Activated CD8-positive, alpha-beta memory T cell treated with anti-CD3 and anti-CD28 coated beads for 1 hour (primary cell): ENCODE measurements at places on chromosomes 3 and 15.

DNA sequence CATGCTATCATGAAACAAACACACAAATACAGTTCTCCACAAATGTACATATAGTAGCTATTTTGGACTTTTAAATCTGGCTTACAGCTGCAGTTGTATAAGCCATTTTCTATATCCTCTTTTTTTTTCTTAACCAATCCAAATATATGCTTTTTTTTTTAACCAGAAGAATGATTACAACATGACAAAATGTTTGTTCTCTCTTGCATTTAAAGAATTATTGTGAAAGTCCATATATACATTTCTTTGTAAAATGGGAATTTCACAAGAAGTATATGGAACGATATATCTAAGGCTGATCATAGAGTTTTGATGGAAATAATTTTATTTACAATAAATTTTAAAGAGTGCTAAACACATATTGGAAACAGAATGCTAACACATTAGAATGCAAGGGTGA, 95.6 kb downstream of the CD200R1L start:
- no peak for DNase-seq

GRCh38 chr15:69555080-69555479, 102.5 kb downstream of the RPLP1 start:
- no peak for DNase-seq

DNA sequence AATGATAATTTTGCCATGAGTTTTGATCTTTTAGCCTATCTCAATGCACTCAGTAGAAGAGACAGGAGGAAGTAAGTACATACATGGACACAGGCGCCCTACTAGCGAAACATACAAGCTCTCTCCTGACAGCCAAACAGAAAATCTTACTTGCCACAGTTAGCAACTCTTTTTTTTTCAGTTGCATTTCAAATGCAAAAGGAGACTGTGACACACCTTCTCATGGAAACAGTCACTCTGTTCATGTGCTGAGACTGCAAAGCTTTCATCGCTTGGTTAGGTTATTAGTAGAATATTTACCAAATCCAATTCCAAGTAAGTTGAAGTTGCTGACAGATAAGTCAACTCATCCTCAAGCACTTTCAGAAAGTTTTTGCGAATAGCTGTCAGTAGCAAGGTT, 223.3 kb downstream of the FOXP1 start:
- DNase-seq: no peak

- no peak for DNase-seq
Measured at GRCh38 chr3:135262441-135262840, 467.4 kb downstream of the EPHB1 start.

- no peak for DNase-seq
Measured at GRCh38 chr3:135018149-135018923, 223.3 kb downstream of the EPHB1 start.

DNA sequence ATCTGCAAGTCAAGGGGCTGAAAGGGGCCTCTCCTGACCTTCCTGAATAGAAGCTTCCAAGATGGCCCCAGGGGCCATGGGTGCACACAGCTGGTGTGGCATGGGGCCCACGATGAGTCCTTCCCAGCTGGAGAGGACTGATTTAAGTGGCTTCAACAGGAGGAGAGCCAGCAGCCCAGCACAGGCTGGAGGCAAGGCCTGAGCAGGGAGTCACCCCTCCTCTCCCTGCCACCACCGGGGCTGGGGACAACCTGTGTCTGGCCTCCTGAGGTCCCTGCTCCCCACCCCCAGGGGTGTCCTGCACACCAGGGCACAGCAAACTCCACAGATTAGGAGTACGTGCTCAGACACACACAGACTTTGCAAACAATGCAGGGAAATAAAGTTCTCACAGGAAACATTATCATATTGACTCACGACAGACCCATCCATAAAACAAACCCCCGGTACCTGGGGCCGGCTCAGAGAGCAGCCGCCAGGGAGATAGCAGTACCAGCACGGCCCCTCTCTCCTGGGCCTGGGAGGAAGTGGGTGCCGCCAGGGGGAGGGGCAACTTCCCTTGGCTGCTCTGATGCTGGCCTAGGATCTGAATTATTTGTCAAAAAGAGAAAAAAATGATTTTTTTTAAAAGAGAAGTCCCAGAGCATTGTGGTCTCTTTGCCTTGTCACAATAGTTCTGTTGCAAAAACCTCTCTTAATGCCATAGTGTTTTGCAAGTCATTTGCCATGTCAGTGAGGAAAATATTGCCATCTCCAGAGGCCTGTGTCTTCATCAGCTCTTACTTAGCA, 21.9 kb upstream of the TSEN2 start:
- DNase-seq: peak; percentile 3

- DNase-seq: no peak
Measured at GRCh38 chr15:50128266-50128665, 9.2 kb upstream of the ATP8B4 start.

DNA sequence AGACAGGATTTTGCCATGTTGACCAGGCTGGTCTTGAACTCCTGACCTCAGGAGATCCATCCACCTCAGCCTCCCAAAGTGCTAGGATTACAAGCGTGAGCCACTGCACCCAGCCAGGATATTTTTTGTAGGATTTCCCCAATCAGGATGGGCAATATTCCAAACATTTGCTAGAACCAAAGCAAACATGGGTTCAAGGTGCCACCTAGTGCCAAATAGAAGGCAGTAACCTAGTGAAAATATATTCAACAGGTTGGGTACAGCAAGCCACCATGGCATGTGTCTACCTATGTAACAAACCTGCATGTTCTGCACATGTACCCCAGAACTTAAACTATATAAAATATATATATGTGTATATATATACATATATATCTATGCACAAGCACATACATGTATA, 185.9 kb upstream of the CADM2 start:
- DNase-seq: no peak

DNA sequence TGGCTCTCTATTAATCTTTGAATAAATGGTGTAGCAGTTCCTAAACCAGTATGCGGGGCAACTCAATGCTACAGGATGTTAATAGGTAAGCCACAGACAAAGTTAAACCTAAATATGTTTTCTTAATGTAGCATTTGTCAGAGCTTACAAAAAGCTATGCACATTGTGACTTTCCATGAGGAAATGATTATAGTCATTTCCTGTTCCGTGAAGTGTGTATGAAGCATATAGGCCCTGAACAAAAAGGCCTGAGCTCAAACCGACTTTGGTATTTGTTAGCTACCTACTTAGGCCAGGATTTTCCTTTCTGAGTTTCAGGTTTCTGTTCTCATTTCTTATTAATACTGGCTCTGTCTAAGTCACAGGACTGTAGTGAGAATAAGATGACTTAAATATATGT, 14.2 kb downstream of the ZNF80 start:
- no peak for DNase-seq

GRCh38 chr3:44596621-44597020, 11.9 kb downstream of the ZNF660 start:
- no peak for DNase-seq

GRCh38 chr15:98823012-98823458, 174.7 kb downstream of the IGF1R start:
- no peak for DNase-seq

DNA sequence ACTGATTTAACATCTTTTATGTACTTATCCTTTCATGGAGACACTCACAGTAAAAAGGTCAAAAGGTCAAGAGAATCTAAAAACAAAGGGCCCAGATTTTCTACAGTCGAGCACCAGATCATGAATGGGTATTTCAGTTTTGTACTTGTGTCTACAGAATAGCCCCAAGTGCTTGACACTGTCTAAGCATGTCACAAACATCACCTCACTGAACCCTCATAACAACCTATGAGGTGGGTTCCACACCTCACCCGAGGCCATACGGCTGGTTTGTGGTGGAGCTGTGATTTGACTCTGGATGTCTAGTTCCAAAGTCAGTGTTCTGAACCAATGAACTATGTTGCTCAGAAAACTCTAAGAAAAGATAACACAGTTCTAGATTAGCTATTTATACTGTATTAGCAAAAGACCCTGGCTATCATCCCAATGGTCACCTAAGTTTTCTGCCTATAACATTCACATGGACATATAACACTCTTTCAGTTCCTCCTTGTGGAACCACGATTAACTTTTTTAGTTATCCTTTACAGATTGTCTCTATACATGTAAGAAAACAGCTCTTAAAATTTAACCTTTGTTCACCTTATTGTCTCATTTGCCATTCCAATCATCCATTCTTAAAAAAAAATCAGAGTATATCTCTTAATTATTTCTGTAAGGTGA, 25.5 kb downstream of the TM6SF1 start:
- DNase-seq: no peak

- DNase-seq: no peak
Measured at GRCh38 chr3:190131329-190131728, 10.6 kb upstream of the P3H2 start.

DNA sequence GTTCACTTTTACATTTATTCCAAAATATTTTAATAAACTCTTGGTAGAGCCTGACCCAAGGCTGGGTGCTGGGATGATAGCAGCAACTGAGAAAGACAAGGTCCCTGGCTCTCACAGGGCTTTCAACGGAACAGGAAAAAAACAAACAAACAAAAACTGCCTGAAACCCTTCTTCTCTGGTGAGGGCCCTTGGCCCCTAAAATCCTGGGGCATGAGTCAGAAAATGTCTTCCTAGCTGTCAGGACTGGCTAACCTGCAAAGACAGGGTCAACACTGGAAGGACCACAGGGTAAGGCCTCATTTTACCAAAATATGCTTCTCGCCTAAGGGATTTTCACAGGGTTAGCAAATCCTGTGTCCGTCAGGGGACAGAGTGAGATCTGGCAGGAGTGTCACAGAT, 45.7 kb upstream of the WNT5A start:
- no peak for DNase-seq

- DNase-seq: no peak
Measured at GRCh38 chr3:107458871-107459270, 63.9 kb upstream of the BBX start.

DNA sequence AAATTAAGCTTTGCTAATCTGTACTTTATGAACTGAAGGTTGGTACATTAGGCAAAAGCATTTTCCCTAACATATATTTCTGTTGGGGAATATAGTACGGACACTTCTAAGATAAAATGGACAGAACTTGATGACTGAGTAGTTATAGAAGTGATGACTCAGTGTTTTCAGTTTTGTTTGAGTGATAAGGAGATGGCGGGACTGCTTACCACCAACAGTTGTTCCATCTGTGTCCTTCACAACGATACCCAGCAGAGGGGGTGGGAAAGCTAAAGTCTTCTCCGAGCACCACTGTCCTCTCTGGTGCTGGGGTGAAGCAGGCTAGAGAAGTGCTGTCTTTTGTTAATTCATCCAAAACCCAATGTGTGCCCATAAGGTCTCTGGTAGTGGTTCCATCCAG, 195.8 kb downstream of the CD47 start:
- DNase-seq: no peak

- DNase-seq: no peak
Measured at GRCh38 chr3:107612664-107613084, 89.9 kb downstream of the BBX start.

- DNase-seq: no peak
Measured at GRCh38 chr15:74725225-74725774, at the start of gene CYP1A1. CYP1A1 (minus strand) TSS chr15:74725528; CDS start chr15:74723097, 2,431 bp downstream.

GRCh38 chr3:15015456-15015855, 49.7 kb downstream of the MRPS25 start:
- DNase-seq: no peak

- DNase-seq: no peak
Measured at GRCh38 chr3:123816673-123817207, 67.4 kb downstream of the MYLK start.

- no peak for DNase-seq
Measured at GRCh38 chr3:58371754-58372153, 39.1 kb downstream of the PXK start.

GRCh38 chr15:36911322-36911944, 188.9 kb downstream of the MEIS2 start:
- DNase-seq: no peak

DNA sequence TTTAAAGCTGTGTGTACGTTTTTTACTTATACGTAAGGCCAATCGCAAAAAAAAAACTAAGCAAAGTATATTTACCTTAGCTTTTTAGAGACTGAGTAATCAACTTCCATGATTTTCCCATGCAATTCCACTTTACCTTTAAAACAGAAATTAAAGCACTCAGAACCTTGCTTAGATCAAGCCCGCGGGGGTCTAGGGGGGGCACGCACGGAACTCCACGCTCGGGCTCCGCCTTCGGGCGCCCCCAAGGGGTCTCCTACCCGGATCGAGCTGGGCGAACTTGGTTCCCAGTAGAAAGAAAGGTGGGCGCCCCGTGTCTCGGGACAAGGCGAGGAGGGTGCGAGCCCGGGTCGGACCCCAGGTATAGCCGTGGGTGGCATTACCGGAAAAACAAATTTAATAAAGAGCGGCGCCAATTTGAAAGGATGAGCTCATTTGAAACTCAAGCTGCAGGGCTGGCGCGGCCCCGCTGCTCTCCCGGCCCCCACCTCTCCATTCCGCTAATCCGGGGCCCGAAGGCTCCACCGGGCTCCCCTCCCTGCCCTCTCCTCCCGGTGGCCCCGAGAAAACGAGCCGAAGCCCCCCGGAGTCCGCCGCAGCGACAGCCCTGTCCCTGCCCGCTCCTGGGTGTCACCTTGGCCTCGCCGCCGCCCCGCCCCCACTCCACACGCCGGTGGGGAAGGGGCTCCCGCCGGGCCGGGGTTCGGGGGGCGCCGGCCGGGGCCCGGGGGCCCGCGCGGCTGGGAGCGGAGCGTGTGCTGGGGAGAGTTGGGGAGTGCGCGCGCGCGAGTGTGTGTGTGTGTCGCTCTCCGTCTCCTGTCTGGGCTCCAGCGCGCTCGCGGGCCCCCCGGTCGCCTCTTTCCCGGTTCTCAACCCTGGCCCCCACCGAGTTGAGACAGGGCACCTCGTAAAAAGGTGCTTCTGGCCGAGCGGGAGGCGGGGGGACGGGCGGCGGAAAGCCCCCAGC, 1.5 kb downstream of the IGF2BP2 start:
- no peak for DNase-seq

DNA sequence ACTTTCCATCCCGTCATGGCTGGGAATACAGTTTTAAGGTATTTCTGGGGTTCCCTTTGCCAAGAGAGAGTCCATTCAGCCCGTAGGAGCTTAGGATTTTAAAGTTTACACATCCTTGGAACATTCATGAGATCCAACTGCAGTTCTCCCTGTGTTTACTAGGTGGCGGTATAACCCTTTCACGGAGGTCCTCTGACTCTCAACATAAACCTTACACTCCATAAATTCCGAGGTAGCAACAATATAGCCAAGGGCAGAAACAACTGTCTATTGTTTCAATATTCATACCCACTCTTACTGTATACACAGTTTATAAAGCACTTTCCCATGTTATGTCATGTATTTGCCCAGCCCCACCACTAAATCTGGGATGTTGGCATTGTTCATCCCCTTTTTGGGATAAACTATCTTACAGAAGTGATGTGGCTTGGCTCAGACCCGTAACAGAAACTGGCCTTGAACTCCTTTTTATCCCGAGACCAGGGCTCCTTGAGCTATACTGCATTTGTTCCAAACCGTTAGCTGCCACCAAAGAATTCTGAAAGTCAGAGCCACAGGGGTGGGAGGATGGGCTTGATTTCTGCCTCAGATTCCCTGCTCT, 69.2 kb upstream of the COL6A5 start:
- no peak for DNase-seq

GRCh38 chr15:77493324-77493907, 72.7 kb downstream of the HMG20A start:
- no peak for DNase-seq

GRCh38 chr3:127764301-127764700, 58.0 kb downstream of the MGLL start:
- no peak for DNase-seq
